ENCODE measurements at places on chromosomes 3 and 15. TPM values are rescaled to one million over a fixed set of nuclear protein-coding genes. Genes with fewer than 3 reads are reported as not detected.

GRCh38 chr15:47862402-47862801 is 145.1 kb downstream of the SEMA6D start:
- no peak for DNase-seq
- no peaks in the 10 kb centered on the region for H3K27me3 ChIP-seq
- H3K27ac ChIP-seq, result no peak overlapping the region
- no peaks in the 10 kb centered on the region for H3K36me3 ChIP-seq
- H3K4me1 ChIP-seq, result no peaks in the 10 kb centered on the region

DNA sequence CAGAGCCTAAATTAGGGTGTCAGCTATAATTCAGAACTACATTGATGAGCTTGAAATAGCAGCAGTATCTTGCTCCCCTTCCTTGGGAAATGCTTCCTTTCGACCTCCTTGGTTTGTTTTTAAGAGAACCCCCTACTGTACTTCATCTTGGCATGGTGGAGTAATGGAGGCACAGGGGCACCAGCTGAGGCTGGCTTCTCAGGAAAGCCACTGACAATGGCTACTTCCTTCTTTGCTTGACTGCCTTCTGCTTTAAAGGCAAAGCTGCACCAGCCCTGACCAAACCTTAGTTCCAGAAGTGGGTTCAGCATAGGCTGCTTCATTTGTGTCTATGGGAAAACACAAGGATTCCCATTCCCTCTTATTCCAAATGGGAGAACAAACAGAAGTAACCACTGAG is 1.5 kb upstream of the FBXL22 start:
- no peak overlapping the region for H3K27ac ChIP-seq
- no peaks in the 10 kb centered on the region for H3K27me3 ChIP-seq
- peaks cover 10% of the 10 kb centered on the region for H3K36me3 ChIP-seq
- peaks cover 4% of the 10 kb centered on the region for H3K4me1 ChIP-seq

- H3K27me3 ChIP-seq, result no peaks in the 10 kb centered on the region
- no peak overlapping the region for H3K27ac ChIP-seq
- no peak for DNase-seq
- no peak overlapping the region for H3K4me3 ChIP-seq
- no peaks in the 10 kb centered on the region for H3K4me1 ChIP-seq
- no peaks in the 10 kb centered on the region for H3K36me3 ChIP-seq
Observed at GRCh38 chr3:144182501-144182900, 210.9 kb downstream of the DIPK2A start.

DNA sequence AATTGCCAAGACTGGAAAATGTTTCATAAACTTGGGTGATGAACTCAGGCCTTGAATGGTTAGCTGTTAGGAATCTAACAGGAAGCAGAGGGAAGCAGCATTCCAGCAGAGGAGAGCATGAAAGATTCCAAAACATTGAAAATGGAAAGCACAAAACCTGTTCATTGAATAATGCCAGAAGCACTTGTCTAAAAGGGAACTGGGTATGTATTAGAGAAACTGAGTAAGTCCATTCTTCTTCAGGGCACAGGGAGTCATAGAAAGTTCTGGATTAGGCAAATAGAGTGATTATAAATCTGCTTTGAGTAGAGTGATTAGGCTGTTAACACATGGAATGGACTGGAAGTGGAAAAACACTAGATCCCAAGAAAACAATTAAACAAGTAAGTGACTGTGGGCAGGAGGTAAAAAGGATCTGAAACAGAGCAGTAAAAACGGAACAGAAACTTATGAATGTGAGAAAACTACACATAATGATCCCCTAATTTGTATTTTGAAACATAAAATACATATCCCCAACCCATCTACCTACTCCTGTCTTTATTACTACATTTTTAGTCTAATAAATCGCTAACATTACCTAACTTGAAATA is 343.4 kb downstream of the TBC1D5 start:
- no peaks in the 10 kb centered on the region for H3K27me3 ChIP-seq
- H3K4me1 ChIP-seq, result peaks cover 5% of the 10 kb centered on the region
- H3K36me3 ChIP-seq, result no peaks in the 10 kb centered on the region
- H3K27ac ChIP-seq, result no peak overlapping the region
- no peak overlapping the region for H3K4me3 ChIP-seq
- DNase-seq, result no peak

DNA sequence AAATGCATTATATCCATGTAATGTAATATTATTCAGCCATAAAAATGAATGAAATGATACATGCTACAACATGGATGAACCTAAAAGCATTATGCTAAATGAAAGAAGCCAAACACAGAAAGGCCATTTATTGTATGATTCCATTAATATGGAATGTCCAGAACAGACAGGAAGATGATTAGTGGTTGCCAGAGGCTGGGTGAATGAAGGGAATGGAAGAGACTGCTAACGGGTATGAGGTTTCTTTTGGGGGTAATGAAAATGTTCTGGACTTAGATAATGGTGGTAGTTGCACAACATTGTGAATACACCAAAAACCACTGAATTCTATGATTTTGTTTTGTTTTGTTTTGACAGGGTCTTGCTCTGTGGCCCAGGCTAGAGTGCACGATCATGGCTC is 61.6 kb upstream of the MAP4 start:
- no peak for DNase-seq
- H3K36me3 ChIP-seq, result no peaks in the 10 kb centered on the region
- no peaks in the 10 kb centered on the region for H3K27me3 ChIP-seq
- no peak overlapping the region for H3K27ac ChIP-seq

GRCh38 chr3:56314842-56315241 is 153.4 kb downstream of the ERC2 start:
- H3K4me1 ChIP-seq, result no peaks in the 10 kb centered on the region
- no peaks in the 10 kb centered on the region for H3K27me3 ChIP-seq
- no peak overlapping the region for H3K4me3 ChIP-seq
- peak; percentile 45 for DNase-seq
- no peaks in the 10 kb centered on the region for H3K36me3 ChIP-seq

DNA sequence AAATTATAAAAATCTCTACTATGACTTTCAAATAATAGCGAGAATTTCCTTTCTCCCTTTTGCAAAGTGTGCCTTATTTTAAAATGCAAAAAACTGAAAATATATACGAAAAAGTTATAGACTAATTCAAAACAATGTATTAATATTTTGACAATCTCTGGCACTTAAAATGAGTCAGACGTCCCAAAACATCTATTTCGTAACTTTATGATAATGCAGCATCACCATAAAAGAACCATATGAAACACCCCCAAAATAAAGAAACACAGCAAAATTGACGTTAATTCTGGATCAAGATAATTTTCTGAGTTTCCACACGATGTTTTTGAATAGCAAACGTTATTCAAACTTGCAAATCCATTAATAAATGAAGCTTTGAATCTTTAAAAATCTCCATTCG is 1.0 kb downstream of the COPS2 start:
- DNase-seq, result no peak
- H3K36me3 ChIP-seq, result no peaks in the 10 kb centered on the region
- H3K4me3 ChIP-seq, result peak overlapping the region; percentile 100
- H3K27me3 ChIP-seq, result no peaks in the 10 kb centered on the region
- H3K4me1 ChIP-seq, result no peaks in the 10 kb centered on the region
- H3K27ac ChIP-seq, result no peak overlapping the region

- H3K27ac ChIP-seq, result peak overlapping the region; percentile 96
- H3K4me3 ChIP-seq, result peak overlapping the region; percentile 96
- DNase-seq, result peak; percentile 91
- peaks cover 5% of the 10 kb centered on the region for H3K36me3 ChIP-seq
- H3K4me1 ChIP-seq, result peaks cover 2% of the 10 kb centered on the region
Observed at GRCh38 chr3:194137008-194137505, 1.1 kb downstream of the HES1 start.

ATP10A gene
- total RNA-seq, result 6.8 TPM

FANCD2OS gene
- total RNA-seq, result not detected

TTC21A gene
- total RNA-seq, result 14.1 TPM

Data from kidney (tissue), 22 donors.